Pulmonary artery endothelial cell (primary cell): ENCODE measurements at places on chromosomes 1 and 21.

GRCh38 chr1:41875487-41875886, 43.2 kb downstream of the HIVEP3 start:
- no peak for DNase-seq

- peak; percentile 20 for DNase-seq
These were observed 140.1 kb upstream of the FMN2 start for GRCh38 chr1:239951511-239952140.

- no peak for DNase-seq
These were observed 7.8 kb downstream of the VASH2 start for GRCh38 chr1:212958175-212958574.

GRCh38 chr1:20974069-20974468, 187.0 kb upstream of the HP1BP3 start:
- no peak for DNase-seq

- no peak for DNase-seq
These were observed 38.5 kb downstream of the IGFN1 start for GRCh38 chr1:201229095-201229494.
